ENCODE measurements at places on chromosomes 1 and 21. TPM values are rescaled to one million over a fixed set of nuclear protein-coding genes. Genes with fewer than 3 reads are reported as not detected.

- DNase-seq, result no peak
These were observed 33.9 kb downstream of the LAMB3 start for GRCh38 chr1:209618291-209618690.

Gene SERPINC1
- 0.16 TPM for polyA plus RNA-seq

Gene CLCA4
- polyA plus RNA-seq, result not detected

Gene SHE
- 9.1 TPM for polyA plus RNA-seq

DNA sequence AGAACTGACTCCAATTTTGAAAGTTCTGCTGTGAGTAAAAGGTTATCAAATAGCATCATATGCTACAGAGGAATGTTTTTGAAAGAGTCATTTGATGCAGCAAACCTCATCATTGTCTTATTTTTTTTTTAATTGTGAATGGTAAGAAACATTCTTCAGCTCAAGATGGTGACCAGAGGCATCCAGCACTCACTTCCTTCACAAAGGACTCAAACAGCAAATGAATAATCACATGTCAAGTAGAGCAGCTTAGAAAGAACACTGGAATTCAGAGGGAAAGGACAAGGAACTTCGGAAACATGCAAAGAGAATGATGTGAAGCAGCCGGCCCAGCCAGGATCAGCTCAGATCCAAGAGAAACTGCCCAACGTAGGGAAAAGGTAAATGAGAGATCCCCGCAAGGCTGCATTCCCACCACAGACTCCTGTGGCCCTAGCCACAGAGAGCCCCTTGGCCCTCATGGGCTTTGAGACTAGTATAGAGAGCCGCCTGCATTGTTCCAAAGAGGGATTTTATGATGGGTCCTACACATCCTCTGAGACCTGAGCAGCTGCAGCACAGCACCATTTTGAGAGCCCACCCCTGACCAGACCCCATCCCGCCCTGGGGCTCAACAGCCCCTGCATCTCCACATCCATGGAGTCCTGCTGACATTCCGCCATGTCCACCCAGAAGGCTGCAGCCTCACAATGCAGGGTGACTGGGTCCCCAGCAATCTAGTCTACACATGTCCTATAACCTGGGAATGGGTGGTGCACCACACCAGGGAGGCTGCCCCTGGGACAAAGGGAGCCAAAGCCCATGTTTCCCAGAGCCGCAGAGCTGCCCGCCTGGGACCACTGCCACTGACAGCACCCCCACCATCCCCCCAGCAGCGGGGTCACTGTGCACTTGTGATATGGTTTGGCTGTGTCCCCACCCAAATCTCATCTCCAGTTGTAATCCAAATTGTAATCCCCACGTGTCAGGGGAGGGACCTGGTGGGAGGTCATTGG is 21.2 kb upstream of the UTS2 start:
- no peak for DNase-seq

Gene FCMR
- polyA plus RNA-seq, result 1.2 TPM

- no peak for DNase-seq
These were observed 33.5 kb downstream of the SCYL3 start for GRCh38 chr1:169860187-169860586.

GRCh38 chr1:234154320-234155251 is 218.7 kb upstream of the COA6 start:
- peak; percentile 28 for DNase-seq

Gene ARHGEF16
- polyA plus RNA-seq, result 0.80 TPM

GRCh38 chr1:189500778-189501177 is 976.9 kb downstream of the BRINP3 start:
- no peak for DNase-seq

DNA sequence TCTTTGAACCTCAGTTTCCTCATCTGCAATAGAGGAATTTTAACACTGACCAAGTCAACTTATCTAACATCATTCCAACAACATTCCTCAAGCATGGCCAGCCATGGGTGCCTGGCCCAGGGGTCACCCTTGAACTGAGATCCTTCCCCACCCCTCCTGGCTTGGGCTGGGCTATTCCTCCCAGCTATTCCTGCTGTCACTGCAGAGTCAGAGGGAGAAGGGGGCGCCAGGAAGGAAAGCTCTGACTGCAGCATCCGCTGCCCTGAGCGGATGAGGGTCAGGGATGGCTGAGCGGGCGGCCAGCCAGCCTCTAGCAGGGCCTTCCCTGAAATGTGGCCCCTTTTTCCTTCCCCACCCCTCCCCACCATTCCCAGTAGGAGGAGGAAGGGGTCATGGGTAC is 3.1 kb downstream of the TINAGL1 start:
- DNase-seq, result no peak

Gene CLCC1
- polyA plus RNA-seq, result 38.7 TPM

- DNase-seq, result no peak
These were observed 52.5 kb downstream of the CDC7 start for GRCh38 chr1:91553177-91553591.

GRCh38 chr1:238063454-238063853 is 172.7 kb upstream of the ZP4 start:
- DNase-seq, result no peak

GRCh38 chr1:89608984-89609725 is 23.8 kb upstream of the LRRC8C start:
- no peak for DNase-seq

Gene CCDC30
- polyA plus RNA-seq, result 2.3 TPM

DNA sequence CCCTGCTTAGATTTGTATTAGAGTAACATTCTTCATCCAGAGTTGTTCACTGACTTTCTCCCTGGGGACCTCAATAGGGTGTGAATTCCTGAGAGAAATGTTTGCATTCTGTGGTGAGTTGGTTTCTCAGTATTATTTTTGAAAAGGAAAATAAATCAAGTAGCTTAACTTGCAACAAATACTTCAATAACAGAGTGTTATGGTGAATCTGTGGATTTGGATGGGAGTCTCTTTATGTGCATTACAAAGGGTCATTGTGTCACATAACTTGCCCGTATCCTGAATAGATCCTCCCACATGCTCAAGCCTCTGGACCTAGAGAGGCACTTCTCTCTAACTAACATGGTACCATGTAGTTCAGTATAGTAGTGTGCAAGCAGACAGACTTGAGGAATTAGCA is 68.4 kb upstream of the IPO9 start:
- DNase-seq, result no peak

Gene PPIAL4G
- not detected for polyA plus RNA-seq

DNA sequence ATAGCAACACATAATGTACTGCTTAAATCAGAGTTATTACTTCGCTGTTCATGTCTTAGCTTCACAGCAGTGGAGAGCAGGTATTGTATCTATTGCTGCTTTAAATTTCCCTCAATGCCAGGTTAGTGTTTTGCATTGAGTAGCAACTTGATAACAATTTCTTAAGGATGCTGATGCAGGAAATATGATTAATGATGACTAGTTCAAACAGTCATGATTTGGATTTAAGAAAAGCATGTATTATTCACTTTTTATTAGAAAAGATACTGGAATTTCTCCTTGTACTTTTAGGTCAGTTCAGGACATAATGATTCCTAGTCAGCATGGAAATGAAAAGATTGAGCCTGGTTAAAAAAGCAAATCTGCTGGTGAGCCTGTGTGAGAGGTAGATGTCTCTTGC is 67.2 kb upstream of the ARHGAP29 start:
- no peak for DNase-seq

Gene FBXO2
- polyA plus RNA-seq, result 0.32 TPM

- DNase-seq, result no peak
These were observed 37.7 kb downstream of the FAAP20 start for GRCh38 chr1:2156866-2157265.

Gene OR2T29
- not detected for polyA plus RNA-seq

Gene CRP
- polyA plus RNA-seq, result not detected

GRCh38 chr1:216596281-216596862 is 126.9 kb downstream of the ESRRG start:
- DNase-seq, result no peak

DNA sequence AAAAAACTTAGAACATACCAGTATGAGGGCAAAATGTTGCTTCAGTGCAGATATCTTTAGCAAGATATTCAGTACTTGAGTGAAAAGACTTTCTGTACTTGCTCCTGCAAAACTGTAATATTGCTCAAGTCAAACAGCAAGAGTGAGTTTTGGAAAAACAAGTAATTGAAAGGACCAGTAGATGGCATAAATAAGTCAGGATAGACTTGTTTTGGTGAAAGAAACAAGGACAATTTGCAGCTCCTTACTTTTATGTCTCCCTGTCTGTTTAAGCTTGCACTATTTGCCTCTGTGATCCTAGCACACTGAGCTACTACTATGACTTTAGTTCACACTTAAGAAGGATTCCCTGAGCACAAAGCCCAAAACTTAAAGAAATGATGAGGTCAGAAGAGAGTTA is 39.1 kb downstream of the IFI44 start:
- peak; percentile 17 for DNase-seq

Gene TSPAN1
- polyA plus RNA-seq, result 0.54 TPM

Gene PDE9A
- 7.8 TPM for polyA plus RNA-seq

Gene SLC25A34
- 6.9 TPM for polyA plus RNA-seq

Gene NECTIN4
- polyA plus RNA-seq, result 0.09 TPM

DNA sequence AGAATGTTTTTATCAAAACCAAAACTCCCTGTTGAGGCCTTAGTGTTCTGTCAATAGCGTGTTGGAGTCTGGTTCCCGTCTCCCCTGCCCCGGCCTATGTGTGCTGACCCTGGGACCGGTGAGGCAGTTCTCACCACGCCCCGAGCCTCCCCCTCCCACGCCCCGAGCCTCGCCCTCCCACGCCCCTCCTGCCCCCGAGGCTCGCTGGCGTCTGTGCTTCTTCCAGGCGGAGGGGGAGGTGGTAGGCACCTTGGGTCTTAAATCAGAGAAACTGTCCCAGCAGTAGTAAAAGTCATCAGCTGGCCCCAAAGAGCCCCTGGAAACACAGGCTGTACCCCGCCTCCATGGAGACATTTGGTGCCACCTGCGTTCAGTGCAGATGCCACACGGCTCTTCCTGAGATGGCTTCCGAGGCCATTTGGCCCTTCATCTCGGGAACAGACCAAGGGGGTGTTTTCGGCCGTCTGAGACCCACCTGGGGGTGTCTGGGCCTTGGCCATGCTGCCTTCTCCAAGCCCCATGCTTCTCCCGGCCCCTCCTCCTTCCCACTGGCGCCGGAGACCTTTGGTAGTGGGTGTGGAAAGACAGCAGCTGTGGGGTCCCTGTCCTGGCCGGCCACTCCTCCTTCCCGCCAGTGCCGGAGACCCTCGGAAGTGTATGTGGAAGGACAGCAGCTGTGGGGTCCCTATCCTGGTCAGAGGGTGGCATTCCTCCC is 44.7 kb downstream of the SKI start:
- DNase-seq, result no peak

Gene PRXL2B
- 21.4 TPM for polyA plus RNA-seq

Gene FAM229A
- 7.0 TPM for polyA plus RNA-seq

DNA sequence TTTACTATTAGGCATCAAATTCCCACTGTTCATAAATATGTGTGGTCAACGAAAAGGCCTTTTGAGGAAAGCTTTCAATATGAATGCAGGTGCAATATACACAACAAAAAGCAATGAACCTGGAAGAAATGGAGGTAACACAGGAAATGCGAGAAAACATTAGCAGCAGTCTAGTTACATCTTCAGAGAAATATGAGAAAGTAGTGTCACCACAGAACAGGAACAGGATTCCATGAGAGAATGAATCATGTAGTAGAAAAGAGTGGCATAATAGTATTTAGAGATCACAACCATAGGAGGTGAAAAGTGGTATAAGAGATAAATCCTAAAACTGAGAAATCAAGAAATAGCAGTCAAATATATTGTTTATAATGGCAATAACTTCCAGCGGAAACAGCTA is 103.7 kb downstream of the AK5 start:
- no peak for DNase-seq

Gene FCRLB
- polyA plus RNA-seq, result 0.40 TPM

- no peak for DNase-seq
These were observed 35.8 kb downstream of the PLEKHA6 start for GRCh38 chr1:204323887-204324286.

Gene IL24
- 0.14 TPM for polyA plus RNA-seq

DNA sequence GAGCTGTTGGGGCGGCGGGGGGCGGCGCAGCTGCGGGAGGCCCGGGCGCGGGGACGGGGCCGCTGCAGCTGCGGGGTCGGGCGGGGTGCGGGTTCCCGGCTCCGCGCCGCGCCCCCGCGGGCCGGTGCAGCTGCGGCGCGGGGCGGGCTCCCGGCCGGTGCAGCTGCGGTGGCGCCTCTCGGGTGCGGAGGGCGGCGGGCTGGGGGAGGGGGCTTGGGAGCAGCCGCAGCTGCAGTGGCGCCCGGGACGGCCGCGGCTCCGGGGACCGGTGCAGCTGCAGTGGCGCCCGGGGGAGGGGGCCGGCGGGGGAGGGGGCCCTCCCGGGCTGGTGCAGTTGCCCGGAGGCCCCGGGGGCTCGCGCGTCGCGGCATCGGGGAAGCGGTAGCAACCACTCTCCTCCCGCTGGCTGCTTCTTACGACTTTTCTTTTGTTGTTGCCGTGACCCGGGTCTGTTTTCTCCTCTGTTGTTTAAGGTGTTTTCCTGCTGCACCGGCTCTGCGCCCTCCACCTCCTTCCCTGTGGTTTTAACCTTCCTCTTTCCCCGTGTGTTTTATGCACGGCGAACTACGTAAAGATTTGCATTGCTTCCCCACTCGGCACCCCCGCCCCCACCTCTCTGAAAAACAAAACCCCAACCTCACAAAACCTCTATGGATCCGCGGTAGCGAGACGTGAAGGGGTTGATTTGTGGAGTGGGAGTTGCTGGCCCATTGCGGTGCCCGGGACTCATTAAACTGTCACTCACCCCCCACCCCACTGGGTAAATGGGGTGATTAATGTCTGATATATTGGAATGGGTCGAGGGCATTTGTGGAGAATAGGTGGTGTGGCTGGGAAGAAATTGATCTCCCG is 1.7 kb upstream of the ZBTB18 start:
- DNase-seq, result no peak

DNA sequence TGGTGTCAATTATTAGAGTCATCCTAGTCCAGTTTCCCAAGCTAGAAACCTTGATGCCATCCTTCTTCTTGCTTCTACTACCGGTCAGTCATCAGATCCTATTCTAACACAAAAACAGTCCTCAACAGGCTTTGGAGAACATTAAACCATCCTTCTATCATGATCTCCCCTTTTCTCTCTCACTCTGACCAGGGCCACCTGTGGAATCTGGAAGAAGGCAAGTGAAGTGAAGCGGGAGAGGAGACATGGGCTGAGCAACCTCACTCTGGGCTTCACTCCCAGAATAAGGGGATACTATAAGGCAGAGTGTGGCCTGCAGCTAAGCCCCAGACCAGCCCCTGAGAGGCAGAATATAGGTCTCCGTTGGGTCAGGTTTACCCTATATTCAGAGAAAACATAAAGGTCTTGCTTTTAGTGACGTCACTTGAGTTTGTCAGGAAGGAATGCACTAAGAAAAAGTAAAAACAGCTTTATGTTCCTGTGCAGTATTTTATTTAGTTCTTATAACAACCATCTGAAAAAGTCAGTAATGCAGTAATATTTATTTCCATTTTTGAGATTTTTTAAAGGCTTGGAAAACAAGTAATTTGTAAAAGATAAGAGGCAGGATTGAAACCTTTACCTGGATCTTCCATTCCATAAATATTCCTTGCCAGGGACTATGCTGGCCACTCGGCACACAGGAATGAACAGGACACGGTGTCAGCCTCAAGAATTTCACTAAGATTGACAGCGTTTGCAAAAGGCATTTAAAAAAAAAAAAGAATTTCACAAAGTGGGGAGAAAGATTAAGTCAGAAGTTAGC is 61.3 kb downstream of the NFASC start:
- DNase-seq, result no peak

GRCh38 chr21:43575473-43575844 is 83.8 kb downstream of the HSF2BP start:
- no peak for DNase-seq

- DNase-seq, result no peak
These were observed 42.1 kb downstream of the LRRC8B start for GRCh38 chr1:89566761-89567174.

Gene KAZN
- 12.8 TPM for polyA plus RNA-seq

Data from forelimb muscle (tissue), 1 donor.